ENCODE measurements at places on chromosomes 13 and 19.
A peak's percentile ranks its signal among the peaks of the same experiment; 100 is the strongest.

DNA sequence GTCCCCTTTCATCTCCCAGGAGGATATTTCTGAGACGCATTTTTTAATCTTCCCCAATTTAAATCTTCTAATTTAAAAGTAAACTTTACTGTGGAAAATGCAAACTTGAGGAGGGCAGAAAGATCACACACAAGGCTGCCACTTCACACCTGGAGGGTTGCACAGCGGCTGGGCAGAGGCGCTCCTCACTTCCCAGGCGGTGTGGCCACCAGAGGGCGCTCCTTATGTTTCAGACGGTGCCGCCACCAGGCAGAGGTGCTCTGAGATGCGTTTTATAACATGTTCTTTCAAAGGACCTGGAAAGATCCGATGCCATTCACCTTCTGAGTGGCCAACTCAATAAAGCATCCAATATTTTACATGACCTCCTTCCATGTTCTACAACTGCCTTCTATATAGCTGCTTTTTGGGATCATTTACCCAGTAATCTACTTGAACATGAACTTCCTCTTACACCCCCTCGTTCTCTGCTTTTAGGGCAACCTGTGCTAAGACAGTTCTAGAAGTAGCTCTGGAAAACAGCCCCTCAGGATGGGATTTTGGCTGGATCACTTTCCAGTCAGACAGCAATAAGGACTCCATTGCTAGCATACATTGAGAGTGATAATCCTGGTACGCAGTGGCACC, 14.8 kb upstream of the MTUS2 start:
- DNase-seq = no peak

GRCh38 chr13:41694545-41695301, 237.4 kb downstream of the RGCC start:
- DNase-seq = peak; percentile 81

- no peak for DNase-seq
Observed at GRCh38 chr19:45791744-45792469, 738 bp downstream of the DMWD start.

DNA sequence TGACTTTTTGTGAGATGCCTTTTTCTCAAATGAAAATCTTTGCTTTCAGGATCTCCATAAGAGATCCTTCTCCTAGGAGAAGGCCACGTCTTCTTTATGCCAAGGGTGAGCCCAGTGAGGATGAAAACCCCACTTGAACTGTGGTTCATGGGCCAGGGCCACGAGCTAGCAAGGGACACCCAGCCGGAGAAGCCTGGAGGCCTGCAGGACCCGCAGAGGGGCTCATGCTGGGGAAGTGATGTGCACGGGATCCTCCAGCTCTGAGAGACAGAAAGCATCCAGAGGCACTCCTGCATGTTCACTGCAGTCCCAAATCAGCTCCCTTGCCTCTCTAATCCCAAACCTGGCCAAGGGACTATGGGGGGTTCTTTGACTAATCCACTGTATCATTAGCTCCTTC, 168.9 kb downstream of the UQCRFS1 start:
- no peak for DNase-seq

DNA sequence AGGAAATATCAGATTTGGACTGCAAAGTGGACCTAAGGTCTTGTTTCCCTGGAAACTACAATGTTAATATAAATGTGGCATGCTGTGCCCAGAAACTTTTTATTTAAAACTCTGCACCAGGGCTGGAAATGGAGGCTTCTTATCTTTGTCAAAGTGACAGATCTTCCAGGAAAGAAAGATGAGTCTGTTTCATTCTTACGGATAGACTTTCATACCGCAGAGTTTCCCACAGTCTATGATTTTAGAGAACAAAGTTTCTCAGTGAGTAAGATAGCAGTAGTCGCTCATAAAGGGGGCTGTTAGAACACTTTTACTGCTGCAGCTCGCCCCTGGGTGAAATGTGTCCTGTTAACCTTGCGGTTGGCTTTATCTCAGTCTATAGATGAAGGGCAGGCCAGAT, 6.7 kb downstream of the CLEC11A start:
- no peak for DNase-seq

- no peak for DNase-seq
Observed at GRCh38 chr19:46115396-46116106, 8.9 kb downstream of the IGFL3 start.

GRCh38 chr13:26707122-26708006, 53.2 kb downstream of the GPR12 start:
- DNase-seq = no peak

- no peak for DNase-seq
Observed at GRCh38 chr19:47141695-47142094, 11.1 kb downstream of the SAE1 start.

GRCh38 chr13:73254827-73255226, 196.0 kb downstream of the KLF5 start:
- no peak for DNase-seq

GRCh38 chr19:14371301-14371821, 9.9 kb upstream of the ADGRE5 start:
- no peak for DNase-seq

- DNase-seq = no peak
Observed at GRCh38 chr13:44004878-44005277, 125.2 kb downstream of the LACC1 start.

- DNase-seq = peak; percentile 82
Observed at GRCh38 chr19:2775556-2776430, 7.3 kb downstream of the SGTA start.

- no peak for DNase-seq
Observed at GRCh38 chr19:47158879-47159503, 28.4 kb downstream of the SAE1 start.

DNA sequence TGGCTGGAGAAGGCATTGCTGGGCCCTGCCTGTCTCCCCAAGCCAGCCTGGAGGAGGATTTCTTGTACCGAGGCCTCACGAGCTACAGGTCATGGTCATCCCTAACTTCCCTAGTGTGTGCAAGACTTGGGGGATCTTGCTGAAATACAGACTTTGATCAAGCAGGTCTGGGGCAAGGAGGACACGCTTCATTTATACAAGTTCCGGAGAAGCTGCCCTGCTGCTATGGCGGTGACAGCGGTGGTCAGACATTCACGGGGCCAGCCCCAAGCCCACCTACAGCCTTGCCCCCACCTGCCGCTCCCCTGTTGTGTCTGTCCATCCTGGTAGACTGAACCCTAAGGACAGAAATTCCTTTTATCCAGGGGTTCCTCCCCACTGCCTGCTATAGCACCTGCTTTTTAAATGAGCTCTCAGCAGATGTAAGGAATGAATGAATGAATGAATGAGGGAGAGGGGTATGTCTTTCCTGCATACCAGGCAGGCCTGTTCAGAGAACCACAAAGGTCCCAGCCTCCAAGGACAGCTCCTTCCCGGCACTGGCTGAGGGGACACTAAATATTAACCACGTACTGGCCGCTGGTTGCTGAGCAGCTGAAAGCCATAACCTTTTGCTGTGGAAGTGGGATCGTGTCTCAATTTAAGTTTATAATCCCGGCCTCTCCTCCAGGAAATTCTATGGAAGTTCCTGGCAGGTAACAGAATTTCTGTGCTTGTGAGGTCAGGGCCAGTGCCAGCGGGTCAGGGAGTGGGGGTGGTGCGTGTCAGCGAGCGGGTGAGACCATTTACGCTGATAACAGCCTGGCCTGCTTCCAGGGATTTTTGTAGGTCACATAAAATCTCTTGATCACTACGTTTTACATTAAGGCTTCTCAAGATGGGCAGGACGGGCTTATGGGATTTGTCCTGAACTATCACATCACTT, 27.1 kb downstream of the TSSK6 start:
- no peak for DNase-seq

DNA sequence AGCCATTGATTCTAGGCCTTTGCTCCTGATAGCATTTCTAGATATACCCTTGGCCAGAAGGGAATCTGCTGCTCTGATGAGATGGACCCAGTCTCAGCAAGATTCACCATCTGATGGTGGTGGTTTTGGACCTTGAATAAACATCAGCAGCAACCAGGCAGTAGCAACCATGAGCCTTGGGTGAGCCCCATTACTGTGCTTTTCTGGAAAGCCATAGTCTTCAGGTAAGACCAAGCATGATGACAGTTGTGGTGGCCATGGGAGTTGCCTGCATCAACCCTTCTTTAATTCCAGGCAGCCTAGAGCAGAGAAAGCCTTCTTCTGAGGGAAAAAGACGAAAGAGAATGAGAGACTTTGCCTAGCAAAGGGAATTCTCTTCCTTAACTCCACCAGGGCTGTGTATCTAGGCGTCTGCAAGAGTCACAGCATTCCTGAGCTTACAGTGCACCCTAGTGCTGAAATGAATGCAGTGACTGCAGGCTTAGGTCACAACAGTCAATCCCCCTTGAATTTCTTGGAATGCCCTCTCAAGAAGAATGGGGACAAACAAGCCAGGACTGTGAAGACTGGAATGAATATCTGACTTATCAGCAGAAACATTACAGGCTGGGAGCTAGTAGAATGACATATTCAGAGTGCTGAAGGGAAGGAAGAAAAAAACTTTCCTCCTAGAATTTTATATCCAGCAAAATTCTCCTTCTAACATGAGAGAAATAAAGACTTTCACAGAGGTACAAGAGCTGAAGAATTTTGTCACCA, 942.4 kb upstream of the PCDH20 start:
- DNase-seq = no peak

GRCh38 chr19:34985249-34986022, 14.7 kb upstream of the GRAMD1A start:
- no peak for DNase-seq

DNA sequence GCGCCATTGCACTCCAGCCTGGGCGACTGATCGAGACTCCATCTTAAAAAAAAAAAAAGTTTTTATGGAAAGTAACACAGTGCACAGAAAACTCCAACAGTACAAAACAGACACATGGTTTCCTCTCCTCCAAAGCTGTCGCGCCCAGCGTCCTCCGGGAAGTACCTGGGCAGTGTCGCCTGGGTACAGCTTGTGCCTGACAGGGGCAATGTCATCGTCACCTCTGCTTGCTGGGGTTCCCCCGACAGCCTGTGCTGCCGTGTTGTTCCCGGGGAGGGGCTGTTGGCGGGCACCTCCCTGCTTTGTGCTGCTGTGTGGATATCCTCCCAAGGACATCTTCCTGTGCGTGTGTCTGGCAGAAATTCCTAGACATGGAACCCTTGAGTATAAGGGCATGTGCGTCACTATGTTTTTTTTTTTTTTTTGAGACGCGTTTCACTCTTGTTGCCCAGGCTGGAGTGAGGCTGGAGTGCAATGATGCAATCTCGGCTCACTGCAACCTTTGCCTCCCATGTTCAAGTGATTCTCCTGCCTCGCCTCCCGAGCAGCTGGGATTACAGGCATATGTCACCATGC, 2.4 kb upstream of the F2RL3 start:
- no peak for DNase-seq

- DNase-seq = no peak
Observed at GRCh38 chr13:24899601-24900000, 135.6 kb downstream of the RNF17 start.

- no peak for DNase-seq
Observed at GRCh38 chr13:23848646-23849141, 40.5 kb downstream of the MIPEP start.

DNA sequence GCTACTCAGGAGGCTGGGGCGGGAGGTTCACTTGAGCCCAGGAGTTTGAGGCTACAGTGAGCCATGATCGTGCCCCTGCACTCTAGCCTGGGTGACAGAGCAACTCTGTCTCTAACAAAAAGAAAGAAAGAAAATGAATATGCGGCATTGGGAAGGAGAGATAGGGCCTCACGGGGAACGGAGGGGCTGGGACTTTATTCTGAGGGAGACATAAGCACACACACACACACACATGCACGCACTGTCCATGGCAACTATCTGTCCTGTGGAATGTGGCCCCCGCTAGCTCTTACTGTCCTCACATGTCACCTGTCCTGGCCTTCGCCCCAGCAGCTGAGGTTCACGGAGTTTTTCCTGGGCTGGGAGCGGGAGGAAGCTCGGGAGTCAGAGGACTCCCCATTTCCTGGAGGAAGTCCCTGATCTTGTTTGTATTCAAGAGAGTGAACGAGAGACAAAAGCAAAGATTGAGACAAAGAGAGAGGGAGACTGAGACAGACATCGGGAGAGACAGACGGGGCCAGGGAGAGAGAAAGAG, 654 bp downstream of the STAP2 start:
- DNase-seq = no peak

GRCh38 chr19:5094768-5095567, 126.1 kb downstream of the KDM4B start:
- no peak for DNase-seq

- DNase-seq = no peak
Observed at GRCh38 chr13:66513728-66514127, 716.4 kb downstream of the PCDH9 start.

GRCh38 chr13:69721631-69722030, 386.0 kb upstream of the ATXN8OS start:
- DNase-seq = no peak

DNA sequence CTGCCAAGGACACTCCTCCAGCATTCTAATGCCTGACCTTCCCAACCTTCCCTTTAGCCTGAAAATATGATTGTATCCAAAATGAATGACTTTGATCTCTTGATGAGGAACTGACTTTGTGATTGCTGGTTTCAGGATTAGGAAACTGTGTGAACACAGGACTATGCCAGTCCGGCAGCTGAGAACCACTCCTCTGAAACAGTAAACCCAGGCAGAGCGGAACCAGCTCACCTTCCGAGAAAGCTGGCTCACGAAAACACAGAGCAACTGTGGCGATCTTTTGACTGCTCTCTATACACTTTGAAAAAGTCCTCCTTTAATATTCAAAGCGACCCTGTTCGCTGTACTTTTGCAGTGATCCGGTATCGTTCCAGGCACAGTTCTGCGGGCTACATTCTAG, 258.8 kb upstream of the IRS2 start:
- DNase-seq = no peak

DNA sequence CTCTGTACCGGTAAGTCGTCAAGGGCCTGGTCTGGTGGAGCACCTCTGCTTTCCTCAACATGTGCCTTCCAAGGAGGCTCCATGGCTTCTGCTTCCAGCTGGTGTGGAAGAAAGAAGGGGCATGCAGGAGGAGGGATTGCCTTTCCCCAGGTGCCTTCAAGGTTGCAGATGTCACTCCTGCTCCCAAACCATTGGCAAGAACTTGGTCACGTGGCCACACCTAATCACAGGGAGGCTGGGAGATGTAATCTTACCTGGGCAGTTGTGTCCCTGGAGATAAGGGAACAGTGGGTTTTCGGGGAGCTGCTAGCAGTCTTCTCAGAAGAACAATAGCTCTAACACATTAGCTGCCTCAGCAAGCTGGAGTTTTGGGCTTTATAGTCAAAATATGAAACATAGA, 9.7 kb upstream of the GPR18 start:
- no peak for DNase-seq

GRCh38 chr13:50104493-50104892, 89.2 kb downstream of the KCNRG start:
- no peak for DNase-seq

GRCh38 chr13:101398191-101398590, 18.1 kb downstream of the NALCN start:
- no peak for DNase-seq

GRCh38 chr19:7545904-7546303, 10.4 kb downstream of the PNPLA6 start:
- DNase-seq = peak; percentile 72

GRCh38 chr13:56735537-56735942, 405.2 kb upstream of the PRR20A start:
- DNase-seq = no peak
